Sciatic nerve (tissue), 2 donors: ENCODE measurements at places on chromosomes 3 and 15. TPM values are rescaled to one million over a fixed set of nuclear protein-coding genes. Genes with fewer than 3 reads are reported as not detected.

GABRR3 gene
- total RNA-seq = not detected

DNA sequence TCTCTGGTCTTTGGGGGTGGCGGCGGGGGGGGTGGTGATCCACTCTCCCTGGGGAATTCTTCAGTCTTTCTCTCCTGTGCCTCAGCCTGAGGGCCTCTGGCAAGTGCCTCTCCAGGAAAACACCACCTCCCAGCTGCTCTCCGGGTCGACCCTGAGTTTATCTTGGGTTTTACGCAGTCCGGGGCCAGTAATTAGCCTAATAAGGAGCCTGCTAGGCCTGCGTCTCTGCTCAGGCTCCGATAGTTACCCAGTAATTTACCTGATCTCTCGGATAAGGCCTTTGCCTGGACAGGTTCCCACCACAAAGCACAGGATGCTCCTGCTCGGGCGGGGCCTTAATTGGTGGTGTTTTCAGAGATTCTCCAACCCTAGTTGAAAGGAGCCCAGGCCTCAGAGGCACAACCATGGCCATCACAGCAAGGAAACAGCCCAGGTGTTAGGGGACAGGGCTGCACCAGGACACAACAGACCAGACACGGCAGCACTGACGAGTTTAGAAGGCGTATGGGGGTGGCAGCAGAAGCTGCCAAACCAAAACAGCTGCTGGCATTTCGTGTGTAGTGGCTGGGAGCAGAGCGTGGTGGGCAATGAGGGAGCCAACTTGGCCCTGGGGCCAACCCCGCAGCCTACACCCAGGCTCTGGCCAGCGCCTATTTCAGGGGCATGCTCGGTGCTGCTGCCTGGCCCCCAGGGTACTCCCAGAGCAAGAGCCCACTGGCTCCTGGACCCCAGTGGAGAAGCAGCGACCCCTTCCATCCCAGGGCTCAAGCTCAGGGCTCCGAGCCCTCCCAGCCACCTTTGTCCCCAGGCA, 71.4 kb downstream of the KLF13 start:
- DNase-seq = no peak

PIERCE2 gene
- total RNA-seq = 0.85 TPM

- no peak for DNase-seq
These were observed 71.0 kb downstream of the CCK start for GRCh38 chr3:42194943-42195510.

- DNase-seq = no peak
These were observed 17.0 kb downstream of the FNDC3B start for GRCh38 chr3:172056416-172056815.

- DNase-seq = no peak
These were observed 16.0 kb upstream of the RBPMS2 start for GRCh38 chr15:64791401-64791800.

DNA sequence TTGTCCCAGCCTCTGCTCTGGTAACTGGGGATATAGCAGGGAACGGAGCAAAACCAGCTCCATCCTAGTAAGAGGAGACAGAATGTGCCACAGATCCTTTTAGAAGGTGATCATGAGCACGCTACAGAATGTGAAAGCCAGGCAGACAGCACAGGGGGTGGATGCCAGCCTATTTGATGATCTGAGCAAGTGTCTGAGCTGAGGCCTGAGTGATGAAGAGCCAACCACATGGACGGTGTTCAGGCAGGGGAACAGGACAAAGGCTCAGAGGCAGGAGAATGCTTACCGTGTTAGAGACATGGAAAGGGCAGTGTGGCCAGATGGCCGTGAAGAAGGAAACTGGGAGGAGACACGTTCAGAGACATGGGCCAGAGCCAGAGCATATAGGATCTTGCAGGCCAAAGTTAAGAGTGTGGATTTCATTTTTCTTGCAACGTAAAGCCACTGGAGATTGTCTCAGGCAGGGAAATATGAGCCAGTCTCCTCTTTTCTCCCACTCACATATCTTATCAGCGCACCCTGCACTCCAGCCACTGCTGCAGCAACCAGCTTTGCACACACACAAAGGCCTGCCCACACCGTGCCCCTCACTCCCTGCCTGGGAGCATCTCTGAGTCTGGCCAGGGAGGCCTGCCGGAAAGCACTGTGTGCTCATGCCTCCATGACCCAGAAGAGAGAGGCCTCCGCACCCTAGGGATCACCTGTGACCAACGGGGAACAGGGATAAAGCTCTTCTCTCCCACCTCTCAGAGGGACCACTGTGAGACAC, 20.1 kb downstream of the RAB43 start:
- no peak for DNase-seq

- DNase-seq = no peak
These were observed 2.7 kb upstream of the ANKRD63 start for GRCh38 chr15:40285554-40286011.

FBN1 gene
- 135 TPM for total RNA-seq

- peak; percentile 43 for DNase-seq
These were observed 27.9 kb upstream of the MUC20 start for GRCh38 chr3:195692781-195693427.

DNA sequence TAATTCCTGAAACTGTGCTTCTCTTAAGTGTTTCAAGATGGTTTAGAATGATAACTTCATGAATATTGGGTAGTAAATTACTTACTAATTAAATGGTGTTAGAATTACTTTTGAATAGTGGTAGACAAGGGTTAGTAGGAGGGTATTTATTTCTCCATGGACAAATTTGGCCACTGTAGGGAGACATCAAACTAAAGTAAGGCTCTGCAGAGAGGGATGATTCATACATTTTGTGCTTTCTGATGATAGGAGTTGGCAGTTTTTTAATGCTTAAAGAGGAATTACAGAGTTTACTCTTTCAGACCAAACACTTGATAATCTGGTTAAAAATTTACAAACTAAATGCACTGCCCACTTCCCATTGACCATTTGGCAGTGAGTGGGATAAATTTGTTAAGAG, 127.6 kb downstream of the NAALADL2 start:
- no peak for DNase-seq

GRCh38 chr15:98855815-98856531, 151.6 kb downstream of the PGPEP1L start:
- no peak for DNase-seq

SLC9C1 gene
- 0.94 TPM for total RNA-seq

DNA sequence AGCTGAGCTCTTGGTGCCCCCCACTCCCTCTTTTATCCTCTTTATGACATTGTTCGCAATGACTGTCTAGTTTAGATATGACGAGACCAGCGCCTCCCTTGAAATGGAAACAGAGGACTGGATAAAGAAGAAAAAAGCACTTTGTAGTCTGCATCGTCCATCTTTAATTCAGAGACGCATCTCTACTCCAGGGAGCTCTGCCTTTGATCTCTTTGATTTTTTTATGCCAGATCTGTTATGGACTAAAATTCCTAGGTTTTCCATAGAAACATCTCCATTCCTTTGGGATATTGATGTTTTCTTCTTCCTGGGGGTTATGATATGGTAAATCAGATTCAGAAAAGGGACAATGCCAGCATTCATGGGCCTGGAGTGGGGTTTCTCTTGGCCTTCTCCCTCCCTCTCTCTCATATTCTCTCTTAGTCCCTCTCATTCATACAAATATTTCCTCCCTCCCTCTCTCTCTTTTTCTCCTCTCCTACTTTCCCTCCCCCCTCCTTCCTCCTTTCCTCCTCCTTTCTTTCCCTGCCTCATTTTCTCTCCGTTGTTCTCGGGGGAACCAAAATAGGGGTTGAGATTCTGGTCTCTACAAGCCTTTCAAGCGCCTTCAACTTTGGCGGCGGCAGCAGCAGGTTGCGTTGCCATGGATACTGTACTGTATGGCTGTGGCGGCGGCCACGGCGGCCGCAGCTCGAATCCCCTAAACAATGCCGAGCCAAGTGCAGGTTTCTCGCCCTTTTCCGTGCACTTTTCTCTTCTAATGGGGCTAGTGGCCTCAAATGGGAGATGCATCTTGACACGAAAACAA, 45.5 kb downstream of the ZIC4 start:
- no peak for DNase-seq

- DNase-seq = no peak
These were observed 16.5 kb downstream of the PLXNA1 start for GRCh38 chr3:126999383-126999782.

P3H2 gene
- total RNA-seq = 18.9 TPM

DNA sequence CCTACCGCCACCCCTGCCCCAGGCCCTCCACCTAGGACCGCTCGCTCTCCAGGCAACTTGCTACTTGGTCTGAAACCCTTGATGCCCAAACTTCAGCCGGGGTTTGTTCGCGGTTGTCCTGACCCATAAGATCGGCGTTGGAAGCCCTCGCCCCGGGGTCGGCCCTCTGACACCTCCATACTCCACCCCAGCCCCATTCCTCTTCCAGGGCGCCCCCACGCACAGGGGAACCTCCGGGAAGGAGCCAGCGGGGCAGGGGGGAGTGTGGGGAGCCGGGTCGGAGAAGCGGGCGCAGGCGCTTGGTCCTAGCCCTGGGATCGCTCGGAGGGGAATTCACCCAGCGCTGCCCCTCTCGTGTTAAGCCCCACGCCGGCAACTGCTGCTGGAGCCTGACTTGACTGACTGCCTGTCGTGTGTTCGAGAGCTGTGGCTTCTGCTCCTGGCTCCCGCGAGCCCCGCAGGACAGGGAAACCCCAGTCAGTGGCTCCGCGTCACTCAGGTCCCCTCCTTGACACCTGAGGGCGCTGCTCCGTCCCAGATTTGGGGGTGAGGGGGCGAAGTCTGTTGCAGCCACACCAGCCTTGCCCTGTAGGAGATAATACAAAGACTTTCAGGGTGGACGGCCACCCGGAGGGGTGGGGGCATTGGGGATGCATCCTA, 675 bp downstream of the RYR3 start:
- no peak for DNase-seq

TICRR gene
- total RNA-seq = 0.22 TPM

EHHADH gene
- 6.2 TPM for total RNA-seq

MYZAP gene
- total RNA-seq = 3.7 TPM

- DNase-seq = no peak
These were observed 51.3 kb downstream of the SMAD3 start for GRCh38 chr15:67116742-67117141.

DNA sequence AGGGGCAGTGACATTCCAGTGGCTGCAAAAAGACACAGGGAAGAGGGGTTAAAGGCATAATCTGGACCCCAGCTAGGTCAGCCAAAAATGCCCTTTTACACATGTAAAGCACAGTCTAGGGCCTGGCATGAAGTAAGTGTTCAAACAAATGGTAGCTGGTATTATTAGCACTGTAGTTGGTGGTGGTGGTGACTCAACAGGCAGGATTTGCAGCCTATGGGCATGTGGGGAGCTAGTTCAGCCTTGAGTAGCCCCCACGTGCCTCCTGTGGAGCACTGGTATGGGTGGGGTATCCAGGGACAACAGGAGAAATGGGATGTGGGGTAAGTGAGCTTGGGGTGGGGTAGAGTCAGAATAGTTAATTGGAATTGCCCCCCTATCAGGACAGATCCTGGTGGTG, 27.6 kb downstream of the DNASE1L3 start:
- DNase-seq = no peak

DUOXA2 gene
- not detected for total RNA-seq
